Heart right ventricle (tissue), 16 donors: ENCODE measurements at places on chromosomes 7 and 10. TPM values are rescaled to one million over a fixed set of nuclear protein-coding genes. Genes with fewer than 3 reads are reported as not detected.

The HYAL4 gene
- total RNA-seq, result not detected

The CALML3 gene
- total RNA-seq, result not detected

The OR2A7 gene
- 0.28 TPM for total RNA-seq

The CNTNAP2 gene
- 0.72 TPM for total RNA-seq

The GRM3 gene
- not detected for total RNA-seq

The AMPH gene
- 1.3 TPM for total RNA-seq

The MOGAT3 gene
- total RNA-seq, result not detected

The KCNH2 gene
- 79.2 TPM for total RNA-seq

The ZNF239 gene
- total RNA-seq, result 1.7 TPM

The GDF10 gene
- total RNA-seq, result 0.83 TPM

GRCh38 chr7:131769241-131769640 is 212.8 kb upstream of the PODXL start:
- no peak overlapping the region for H3K4me3 ChIP-seq
- DNase-seq, result no peak
- H3K4me1 ChIP-seq, result no peaks in the 10 kb centered on the region
- peaks cover 22% of the 10 kb centered on the region for H3K27me3 ChIP-seq
- no peaks in the 10 kb centered on the region for H3K36me3 ChIP-seq

DNA sequence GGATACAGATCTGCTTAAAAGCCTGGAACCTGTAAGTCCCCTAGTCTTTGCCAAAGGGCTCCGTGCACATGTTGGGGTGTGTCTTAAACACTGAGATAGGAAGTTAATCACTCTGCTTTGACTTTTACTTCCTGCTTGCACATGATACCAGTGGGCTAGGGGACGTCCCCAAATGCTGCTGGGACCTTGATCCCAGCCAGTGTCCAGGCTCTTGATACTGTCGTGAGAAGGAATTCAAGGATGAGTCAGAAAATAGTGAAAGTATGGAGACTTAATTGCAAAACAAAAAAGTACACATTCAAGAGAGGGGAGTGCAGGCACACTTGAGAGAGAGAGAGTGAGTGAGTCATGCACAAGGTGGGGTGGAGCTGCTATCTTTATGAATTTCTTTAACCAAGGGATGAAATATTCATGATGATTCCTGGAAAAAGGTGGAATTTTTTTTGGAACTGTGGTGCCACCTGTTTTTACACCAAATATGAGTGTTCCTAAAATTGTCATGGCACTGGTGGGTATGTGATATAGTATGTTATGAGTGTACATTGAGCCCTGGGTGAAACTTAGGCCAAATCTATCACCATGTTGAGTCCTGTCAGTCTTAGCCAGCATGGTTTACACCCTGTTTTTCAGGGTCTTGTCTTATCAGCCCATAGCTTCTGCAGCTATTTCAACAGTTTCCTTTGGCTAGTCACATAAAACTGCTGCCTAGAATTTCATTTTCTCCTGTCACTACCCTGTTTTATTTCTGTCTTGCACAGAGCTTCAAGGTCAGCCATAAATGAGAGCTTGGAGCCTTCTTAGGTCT is 88.3 kb upstream of the CYP26C1 start:
- H3K36me3 ChIP-seq, result peaks cover 13% of the 10 kb centered on the region
- H3K27ac ChIP-seq, result no peak overlapping the region
- no peaks in the 10 kb centered on the region for H3K4me1 ChIP-seq
- no peak overlapping the region for H3K4me3 ChIP-seq
- no peaks in the 10 kb centered on the region for H3K27me3 ChIP-seq
- DNase-seq, result no peak

- H3K4me3 ChIP-seq, result no peak overlapping the region
- no peak for DNase-seq
- no peaks in the 10 kb centered on the region for H3K36me3 ChIP-seq
Measured at GRCh38 chr10:120387326-120387725, 69.7 kb upstream of the PLPP4 start.

GRCh38 chr7:20346577-20346976 is 15.9 kb downstream of the ITGB8 start:
- DNase-seq, result no peak
- H3K27ac ChIP-seq, result no peak overlapping the region
- no peak overlapping the region for H3K4me3 ChIP-seq
- H3K36me3 ChIP-seq, result no peaks in the 10 kb centered on the region
- peaks cover 2% of the 10 kb centered on the region for H3K27me3 ChIP-seq

- no peaks in the 10 kb centered on the region for H3K36me3 ChIP-seq
- peaks cover 3% of the 10 kb centered on the region for H3K27me3 ChIP-seq
Measured at GRCh38 chr7:130721486-130722277, 12.3 kb downstream of the KLF14 start.

DNA sequence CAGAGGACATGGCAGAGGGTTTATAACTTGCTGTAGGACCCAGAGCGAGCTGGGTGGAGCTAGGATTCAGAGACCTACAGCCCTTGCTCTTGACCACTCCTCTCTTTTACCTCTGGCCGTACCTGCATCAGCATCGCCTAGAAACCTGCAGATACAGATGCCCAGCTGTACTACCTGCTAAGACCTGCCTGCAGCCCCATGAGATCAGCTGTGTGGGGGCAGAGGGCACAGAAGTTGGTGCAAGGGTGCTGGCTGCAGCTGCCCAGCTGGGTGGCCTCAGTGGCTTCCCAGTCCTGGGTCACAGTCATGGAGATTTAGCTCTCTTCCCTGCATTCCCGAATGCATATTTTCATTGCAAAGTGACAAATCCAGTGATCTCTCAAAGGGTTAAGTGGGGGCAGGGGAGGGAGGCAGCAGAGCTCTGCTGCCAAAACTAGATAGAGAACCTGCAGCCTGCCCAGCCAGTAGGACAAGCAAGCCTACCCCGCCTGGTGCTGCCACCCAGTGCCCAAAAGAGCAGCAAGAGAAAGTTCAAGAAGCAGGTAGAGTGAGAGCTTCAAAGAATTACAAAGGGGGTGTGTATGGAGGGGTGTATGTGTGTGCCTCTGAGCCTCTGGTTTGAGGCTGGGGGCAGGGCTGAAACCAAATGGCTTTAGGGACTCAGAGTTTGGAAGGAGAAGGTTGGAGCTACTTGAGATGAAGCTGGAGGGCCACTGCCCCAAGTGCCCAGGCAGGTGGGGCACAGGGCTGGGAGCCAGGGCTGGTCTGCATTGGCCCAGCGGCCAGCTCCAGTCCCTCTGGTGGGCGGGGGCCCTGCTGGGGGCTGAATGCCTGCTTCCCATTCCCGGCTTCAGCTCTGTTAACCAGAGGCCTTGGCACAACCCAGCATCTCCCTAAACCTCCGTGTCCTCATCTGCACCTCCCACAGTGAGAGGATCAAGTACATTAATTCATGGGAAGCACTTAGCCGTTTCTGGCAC is 6.9 kb downstream of the FAM241B start:
- H3K4me1 ChIP-seq, result no peaks in the 10 kb centered on the region
- H3K4me3 ChIP-seq, result no peak overlapping the region
- no peak overlapping the region for H3K27ac ChIP-seq
- no peaks in the 10 kb centered on the region for H3K36me3 ChIP-seq
- H3K27me3 ChIP-seq, result no peaks in the 10 kb centered on the region

DNA sequence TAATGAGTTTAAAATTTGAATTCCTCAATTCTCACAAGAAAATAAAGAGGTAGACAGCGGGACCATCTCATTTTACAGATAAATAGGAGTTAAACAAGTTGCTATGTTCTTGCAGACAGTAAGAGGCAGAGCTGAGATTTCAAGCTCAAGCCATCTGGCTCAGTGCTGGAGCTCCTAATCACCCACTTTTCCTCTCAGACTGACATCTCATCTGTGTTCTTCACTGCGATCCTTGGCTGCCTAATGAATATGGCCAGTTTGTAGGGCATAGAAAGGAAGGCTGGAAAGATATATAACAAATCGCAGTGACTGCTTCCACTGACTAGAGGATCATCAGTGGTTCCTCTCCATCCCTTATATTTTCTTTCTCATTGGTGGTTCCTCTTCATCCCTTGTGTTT is 151.2 kb downstream of the MPP7 start:
- H3K4me1 ChIP-seq, result no peaks in the 10 kb centered on the region
- no peak overlapping the region for H3K27ac ChIP-seq
- H3K27me3 ChIP-seq, result no peaks in the 10 kb centered on the region
- DNase-seq, result no peak
- no peak overlapping the region for H3K4me3 ChIP-seq

DNA sequence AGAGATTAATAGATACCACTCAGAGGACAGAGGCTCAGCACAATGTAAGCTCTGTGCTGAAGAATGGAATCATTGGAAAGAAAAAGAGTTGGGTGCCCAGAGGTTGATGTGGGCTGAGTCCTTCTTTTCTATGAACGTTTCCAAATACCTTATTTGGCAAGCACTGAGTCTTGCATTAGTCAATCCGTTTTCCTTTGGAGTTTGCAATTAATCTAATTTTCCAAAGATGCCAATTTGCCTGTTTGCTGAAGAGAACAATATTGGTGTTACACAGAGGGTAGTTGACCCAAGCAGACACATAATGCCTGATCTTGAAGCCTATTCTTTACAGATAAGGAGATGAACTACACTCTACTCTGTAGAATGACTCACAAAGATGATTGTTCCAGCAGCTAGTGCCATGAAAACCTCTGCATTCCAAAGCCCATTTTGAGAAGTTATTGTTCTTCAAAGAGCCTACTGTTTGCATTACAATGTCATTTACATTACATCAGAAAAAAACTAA is 55.4 kb upstream of the MET start:
- no peaks in the 10 kb centered on the region for H3K36me3 ChIP-seq
- DNase-seq, result no peak
- no peak overlapping the region for H3K4me3 ChIP-seq
- H3K27me3 ChIP-seq, result no peaks in the 10 kb centered on the region

- no peaks in the 10 kb centered on the region for H3K36me3 ChIP-seq
- peaks cover 96% of the 10 kb centered on the region for H3K27me3 ChIP-seq
- no peak for DNase-seq
- H3K4me1 ChIP-seq, result no peaks in the 10 kb centered on the region
Measured at GRCh38 chr7:27219821-27220220, 19.9 kb upstream of the HOXA13 start.

GRCh38 chr7:150939466-150939865 is 38.7 kb downstream of the KCNH2 start:
- peaks cover 21% of the 10 kb centered on the region for H3K4me1 ChIP-seq
- no peak overlapping the region for H3K27ac ChIP-seq
- no peak for DNase-seq
- H3K27me3 ChIP-seq, result peaks cover 12% of the 10 kb centered on the region
- no peak overlapping the region for H3K4me3 ChIP-seq
- no peaks in the 10 kb centered on the region for H3K36me3 ChIP-seq

DNA sequence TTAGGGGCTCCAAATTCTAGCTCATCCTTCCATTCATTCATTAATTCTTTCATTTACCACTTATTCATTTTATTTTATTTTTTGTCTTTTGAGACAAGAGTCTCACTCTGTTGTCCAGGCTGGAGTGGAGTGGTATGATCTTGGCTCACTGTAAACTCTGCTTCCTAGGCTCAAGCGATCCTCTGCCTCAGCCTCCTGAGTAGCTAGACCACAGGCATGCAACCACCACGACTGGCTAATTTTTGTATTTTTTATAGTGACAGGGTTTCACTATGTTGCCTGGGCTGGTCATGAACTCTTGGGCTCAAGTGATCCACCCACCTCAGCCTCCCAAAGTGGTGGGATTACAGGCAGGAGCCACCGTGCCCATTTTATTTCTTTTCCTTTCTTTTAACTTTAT is 31.6 kb downstream of the FGF8 start:
- H3K36me3 ChIP-seq, result no peaks in the 10 kb centered on the region
- DNase-seq, result no peak
- H3K27me3 ChIP-seq, result peaks cover 26% of the 10 kb centered on the region
- no peak overlapping the region for H3K27ac ChIP-seq

DNA sequence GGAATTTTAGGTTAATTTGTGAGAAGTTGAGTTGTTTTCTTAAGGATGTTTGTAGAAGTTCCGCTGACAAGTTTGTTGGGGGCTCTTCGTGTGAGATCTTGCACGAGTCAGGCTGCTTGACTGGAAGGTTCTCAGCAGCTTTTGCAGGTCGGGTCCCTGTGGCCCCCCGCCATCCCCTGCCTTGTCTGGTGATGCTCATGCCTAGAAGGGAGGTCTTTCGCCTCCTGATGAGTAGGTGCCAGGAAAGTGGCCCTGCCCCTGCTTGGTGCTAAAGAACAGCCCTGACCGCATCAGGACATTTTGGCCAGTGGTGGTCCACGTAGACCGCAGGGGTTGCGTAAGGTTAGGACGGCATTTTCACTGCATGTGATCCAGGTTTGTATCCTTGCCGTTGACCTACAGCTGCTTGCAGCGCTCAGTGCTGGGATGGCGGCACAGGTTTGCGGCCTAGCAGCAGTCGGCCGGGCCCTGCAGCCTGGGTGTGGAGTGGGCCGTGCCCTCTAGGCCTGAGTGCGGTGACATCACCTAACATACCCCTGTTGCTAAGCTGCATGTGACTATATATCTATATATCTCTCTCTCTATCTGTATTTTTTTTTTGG is 62.4 kb downstream of the DNAJB6 start:
- no peaks in the 10 kb centered on the region for H3K27me3 ChIP-seq
- DNase-seq, result no peak
- peak overlapping the region; percentile 85 for H3K27ac ChIP-seq
- H3K36me3 ChIP-seq, result peaks cover 58% of the 10 kb centered on the region

- H3K4me1 ChIP-seq, result no peaks in the 10 kb centered on the region
- no peaks in the 10 kb centered on the region for H3K36me3 ChIP-seq
- no peak overlapping the region for H3K27ac ChIP-seq
- peaks cover 4% of the 10 kb centered on the region for H3K27me3 ChIP-seq
- peak overlapping the region; percentile 51 for H3K4me3 ChIP-seq
- no peak for DNase-seq
Measured at GRCh38 chr7:50304911-50305582, 531 bp downstream of the IKZF1 start.

DNA sequence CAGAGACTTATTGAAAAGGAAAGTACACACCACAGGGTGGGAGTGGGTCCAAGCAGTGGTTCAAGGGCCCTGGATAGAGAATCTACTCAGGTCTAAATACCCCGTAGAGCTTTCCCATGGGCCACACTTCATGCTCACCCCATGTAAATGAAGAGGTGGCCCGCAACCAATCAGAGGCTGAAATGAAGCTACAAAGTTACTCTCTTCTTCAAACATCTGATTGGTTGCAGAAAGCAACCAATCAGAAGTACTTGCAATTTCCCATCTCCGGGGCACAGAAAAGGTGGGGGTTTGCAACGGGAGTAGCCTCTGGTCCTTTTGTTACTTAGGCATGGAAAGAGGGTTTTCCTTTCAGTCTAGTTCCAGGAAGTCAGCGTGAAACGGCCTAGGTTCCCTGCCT is 15.2 kb upstream of the GALNTL5 start:
- peaks cover 6% of the 10 kb centered on the region for H3K27me3 ChIP-seq
- no peaks in the 10 kb centered on the region for H3K36me3 ChIP-seq
- H3K4me3 ChIP-seq, result no peak overlapping the region
- H3K27ac ChIP-seq, result no peak overlapping the region
- DNase-seq, result no peak

GRCh38 chr10:128064108-128064969 is 61.9 kb downstream of the MKI67 start:
- H3K4me3 ChIP-seq, result no peak overlapping the region
- peak overlapping the region; percentile 95 for H3K27ac ChIP-seq
- DNase-seq, result peak; percentile 74
- H3K4me1 ChIP-seq, result peaks cover 11% of the 10 kb centered on the region
- H3K36me3 ChIP-seq, result no peaks in the 10 kb centered on the region

DNA sequence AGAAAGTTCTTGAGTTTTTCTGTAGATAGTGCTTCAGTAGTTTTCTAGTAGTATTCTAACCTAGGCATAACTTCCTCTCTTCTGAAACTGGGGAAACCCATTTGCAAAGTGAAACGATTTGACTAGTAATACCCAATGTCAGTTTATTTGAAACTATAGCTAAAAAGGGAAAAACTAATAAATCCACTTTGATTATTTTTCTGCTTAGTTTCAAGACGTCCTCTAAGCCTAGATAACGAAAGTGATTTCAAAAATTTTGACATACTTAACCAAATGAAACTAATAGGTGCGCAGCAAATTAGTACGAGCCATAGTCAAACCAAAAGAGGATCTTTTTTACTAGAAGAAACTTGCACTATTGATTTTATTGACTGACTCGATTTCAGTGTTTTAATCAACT is 9.8 kb upstream of the SP8 start:
- peaks cover 99% of the 10 kb centered on the region for H3K27me3 ChIP-seq
- H3K4me1 ChIP-seq, result peaks cover 6% of the 10 kb centered on the region
- no peak for DNase-seq
- H3K36me3 ChIP-seq, result no peaks in the 10 kb centered on the region
- H3K27ac ChIP-seq, result no peak overlapping the region
